ENCODE measurements at places on chromosomes 1 and 21.

GRCh38 chr1:205315008-205315618, 6.4 kb downstream of the NUAK2 start:
- no peak for DNase-seq

- DNase-seq: peak; percentile 44
Observed at GRCh38 chr1:207579436-207579799, 65.5 kb upstream of the CR1L start.

DNA sequence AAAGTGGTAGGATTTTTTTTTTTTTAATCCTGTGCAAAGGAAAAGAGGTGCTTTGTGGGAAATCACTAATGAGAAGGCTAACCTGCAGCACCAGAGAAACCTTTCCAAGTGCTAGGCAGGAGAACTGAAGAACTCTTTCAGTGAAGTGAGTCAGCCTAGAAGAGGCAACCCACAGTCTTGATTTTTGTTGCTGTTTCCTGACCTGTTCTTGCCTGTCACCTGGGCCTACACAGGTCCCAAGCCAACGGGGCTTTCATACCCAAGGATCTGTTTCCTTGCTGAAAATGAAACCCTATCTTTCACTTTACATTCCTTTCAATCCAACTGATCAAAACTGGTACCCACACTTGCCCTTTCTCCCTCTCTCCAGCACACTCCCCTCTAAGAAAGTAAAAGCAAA, 7.1 kb upstream of the IKBKE start:
- no peak for DNase-seq

DNA sequence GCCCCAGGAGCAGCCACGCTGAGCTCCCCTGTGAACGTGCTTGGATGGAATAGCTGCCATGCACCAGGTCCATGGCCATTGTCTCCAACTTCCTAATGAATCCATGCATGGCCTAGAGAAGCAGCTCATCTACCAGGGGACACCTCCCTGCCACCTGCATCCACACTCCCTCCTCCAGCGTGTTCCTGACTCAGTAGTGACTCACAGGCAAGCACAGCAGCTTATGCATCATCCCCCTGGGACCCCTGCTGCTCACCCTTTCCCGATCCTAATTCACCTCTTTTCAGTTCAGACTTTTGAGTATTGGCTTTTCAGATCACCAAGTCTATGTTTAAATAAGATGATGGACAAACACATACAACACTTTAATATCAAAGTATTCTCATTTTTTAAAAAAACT, 39.9 kb upstream of the TADA1 start:
- DNase-seq: peak; percentile 80

DNA sequence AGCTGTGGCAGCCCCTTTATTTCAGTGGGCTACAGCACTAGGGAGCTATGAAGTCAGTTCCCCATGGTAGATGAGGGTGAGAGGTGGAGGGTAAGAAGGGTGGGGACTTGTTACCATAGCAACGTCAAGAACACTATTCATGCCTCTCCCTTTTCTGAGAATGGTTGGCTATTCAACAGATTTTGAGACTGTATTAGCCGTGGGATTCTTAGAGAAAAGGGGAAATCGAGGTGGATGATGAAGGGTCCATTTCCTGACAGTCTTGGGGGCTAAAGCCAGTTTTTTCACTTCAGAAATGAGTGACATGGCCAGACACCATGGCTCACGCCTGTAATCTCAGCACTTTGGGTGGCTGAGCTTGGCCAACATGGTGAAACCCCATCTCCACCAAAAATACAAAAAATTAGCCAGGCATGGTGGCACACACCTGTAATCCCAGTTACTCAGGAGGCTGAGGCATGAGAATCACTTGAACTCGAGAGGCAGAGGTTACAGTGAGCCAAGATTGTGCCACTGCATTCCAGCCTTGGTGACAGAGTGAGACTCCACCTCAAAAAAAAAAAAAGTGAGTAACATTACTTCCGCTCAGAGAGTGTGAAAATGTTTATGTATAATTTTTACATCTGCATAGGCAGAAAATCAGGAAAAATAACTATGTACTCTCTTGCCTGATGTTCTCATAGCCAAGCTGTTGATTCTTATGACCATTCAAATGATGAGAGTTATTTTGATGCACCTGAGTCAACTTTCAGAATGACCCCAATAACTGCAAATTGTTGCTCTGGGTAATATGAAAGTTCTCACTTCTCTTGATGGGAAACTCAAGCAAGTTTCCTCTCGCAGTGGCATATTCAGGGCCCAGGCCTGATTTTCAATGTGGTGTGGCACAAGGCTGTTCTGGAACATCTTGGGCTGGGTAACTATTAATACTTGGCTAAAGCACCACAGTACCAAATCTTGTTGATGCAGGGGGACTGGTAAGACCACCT, 23.2 kb upstream of the RGSL1 start:
- DNase-seq: no peak

DNA sequence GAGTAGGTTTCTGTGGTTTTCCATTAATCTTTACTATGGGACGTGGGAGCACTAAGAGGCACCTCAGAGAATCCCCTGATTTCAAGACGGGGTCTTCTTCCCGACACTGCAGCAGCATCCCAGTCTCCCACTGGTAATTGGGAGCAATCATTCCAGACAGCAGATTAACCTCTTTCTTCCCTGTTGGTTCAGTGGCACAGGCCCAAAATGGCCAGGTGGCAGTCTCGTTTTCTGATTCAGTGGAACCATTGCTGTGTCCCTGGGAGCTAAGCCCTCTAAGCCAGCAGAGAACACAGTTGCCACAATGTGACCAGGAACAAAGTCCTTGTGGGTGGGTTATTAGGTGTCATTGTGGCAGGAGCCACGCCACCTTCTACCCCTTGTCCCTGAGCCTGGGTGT, 342.1 kb downstream of the MATN1 start:
- DNase-seq: no peak

DNA sequence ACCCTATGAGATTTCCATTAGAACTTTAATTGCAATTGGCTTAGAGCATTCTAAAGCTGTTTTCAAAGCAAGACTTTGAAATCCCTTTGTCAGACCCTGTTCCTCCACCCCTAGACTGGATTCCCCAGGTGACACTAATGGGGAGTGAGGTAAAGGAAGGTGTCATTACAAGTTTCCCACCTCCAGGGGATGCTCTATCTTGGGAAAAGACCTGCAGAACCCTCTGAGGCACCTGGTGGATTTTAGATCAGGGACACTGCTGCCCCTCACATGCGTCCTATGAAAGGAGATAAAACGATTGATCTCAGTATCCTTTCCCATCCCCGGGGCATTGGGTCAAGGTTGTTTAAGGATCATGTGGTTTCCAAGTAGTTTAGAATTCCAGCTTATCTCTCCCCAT, 80.3 kb upstream of the RGS4 start:
- DNase-seq: no peak

- DNase-seq: peak; percentile 87
Observed at GRCh38 chr1:51636764-51637522, 20.1 kb downstream of the OSBPL9 start.

- DNase-seq: peak; percentile 23
Observed at GRCh38 chr1:40299366-40300248, 17.5 kb downstream of the COL9A2 start.

- no peak for DNase-seq
Observed at GRCh38 chr1:166330096-166330495, 163.3 kb upstream of the FAM78B start.

DNA sequence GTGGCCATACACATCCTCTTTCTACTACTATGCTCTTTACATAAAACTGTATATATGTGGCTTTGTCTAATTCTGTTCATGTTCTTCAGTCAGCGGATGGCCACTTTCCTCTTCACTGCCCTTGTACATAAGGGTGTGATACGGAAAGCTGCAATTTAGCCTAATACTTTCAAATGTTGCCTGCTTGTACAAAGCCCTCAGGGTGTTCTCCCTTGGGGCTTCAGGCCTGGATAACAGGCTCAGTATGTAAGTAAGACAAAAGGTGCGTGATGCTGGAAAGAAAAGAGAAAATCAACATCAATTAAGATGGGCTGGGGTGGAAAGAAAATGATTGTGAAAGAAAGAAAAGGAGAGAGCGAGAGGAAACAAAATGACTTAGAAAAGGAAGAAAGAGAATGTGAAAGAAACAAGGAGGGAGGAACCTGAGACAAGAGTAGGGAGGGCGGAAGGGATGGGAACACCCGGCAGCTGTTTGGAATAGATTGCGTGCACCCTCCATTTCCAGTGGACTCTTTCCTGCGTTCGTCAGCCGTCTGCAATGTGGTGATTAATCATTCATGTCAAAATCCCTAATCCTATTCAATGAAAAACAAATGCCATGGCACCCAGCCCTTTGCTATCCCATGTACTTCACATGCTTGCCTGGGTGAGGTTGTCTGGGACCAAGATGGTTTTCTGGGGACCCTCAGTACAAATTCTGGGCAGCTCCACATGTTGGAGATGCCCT, 553.6 kb downstream of the NUF2 start:
- DNase-seq: no peak

GRCh38 chr1:170415710-170416372, 116.1 kb upstream of the GORAB start:
- no peak for DNase-seq

DNA sequence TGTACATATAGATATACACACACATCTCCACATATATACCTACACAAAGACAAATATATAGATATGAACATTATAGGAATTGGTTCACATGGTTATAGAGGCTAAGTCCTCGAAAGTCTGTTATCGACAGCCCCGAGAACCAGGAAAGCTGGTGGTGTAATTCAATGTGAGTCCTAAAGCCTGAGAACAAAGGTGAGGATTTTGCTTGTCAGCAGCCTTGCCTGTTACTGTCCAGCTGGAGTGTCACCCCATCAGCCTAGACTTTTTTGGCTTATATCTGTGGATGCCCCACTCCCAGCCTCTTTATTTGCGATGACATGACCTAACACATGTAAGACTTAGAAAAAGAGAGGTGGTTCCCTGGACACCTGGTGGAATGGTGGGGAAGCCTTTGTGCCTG, 97.0 kb downstream of the GIPC2 start:
- DNase-seq: no peak

DNA sequence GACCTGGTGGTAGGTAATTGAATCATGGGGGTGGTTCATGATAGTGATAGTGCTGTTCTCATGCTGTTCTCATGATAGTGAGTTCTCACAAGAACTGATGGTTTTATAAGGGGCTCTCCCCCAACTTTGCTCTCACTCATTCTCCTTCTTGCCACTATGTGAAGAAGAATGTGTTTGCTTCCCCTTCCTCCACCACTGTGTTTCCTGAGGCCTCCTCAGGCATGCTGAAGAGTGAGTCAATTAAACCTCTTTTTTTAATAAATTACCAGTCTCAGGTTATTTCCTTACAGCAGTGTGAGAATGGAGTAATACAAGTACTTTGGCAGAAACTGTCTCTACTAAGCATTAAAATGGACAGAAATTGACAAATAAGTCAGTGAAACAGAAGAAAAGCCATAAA, 21.6 kb downstream of the RAB3GAP2 start:
- DNase-seq: no peak

DNA sequence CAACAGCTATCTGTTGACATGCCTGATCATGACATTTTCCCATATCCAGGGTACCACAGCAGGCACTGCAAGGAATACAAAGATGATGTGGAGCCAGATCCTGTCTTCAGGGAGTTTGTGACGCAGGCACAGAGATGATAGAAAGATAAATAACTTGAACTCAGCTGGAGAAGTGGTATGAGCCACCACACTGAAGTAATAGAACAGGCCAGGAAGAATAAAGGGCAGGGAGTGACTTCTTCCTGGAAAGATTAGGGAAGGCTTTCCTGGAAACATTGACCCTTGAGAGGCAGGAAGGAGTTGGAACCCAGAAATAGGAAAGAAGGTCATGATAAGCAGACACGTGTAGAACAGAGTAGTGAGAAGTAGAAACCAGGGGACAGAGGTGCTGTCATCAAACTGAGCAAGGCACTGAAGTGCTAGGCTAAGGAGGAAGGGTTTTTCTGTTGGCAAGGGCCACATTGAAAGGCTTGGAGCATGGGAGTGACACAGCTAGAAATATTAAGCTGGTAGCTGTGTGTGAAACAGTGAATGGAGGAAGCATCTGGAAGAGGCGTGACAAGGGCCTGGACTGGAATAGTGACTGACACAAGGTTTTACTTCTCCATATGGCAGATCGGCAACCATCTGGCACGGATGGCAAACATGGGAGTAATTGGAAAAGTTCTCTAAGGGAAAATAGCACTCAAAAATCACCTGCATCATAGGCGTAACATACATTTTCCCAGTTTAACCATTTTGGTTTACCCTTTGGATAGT, 68.4 kb downstream of the AK5 start:
- DNase-seq: no peak

DNA sequence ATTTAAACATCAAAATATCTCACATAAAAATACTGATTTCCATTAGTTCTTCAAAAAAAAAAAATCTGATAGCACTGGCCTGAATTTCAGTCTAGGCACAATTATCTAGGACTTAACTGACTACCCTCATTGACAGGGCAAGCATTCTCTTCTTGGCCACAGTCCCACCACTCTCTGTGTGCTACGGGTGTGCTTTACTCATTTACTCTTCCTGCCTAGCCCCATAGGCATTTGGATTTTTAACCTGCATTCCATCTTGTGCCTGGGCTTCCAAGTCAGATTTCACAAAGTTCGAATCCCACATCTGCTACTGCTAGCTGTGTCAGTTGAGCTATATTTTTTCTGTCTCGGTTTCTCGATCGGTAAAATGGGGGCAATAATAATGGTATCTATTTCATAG, 38.0 kb downstream of the PTPN14 start:
- DNase-seq: no peak

GRCh38 chr1:103911450-103911849, 161.8 kb downstream of the AMY1C start:
- no peak for DNase-seq

DNA sequence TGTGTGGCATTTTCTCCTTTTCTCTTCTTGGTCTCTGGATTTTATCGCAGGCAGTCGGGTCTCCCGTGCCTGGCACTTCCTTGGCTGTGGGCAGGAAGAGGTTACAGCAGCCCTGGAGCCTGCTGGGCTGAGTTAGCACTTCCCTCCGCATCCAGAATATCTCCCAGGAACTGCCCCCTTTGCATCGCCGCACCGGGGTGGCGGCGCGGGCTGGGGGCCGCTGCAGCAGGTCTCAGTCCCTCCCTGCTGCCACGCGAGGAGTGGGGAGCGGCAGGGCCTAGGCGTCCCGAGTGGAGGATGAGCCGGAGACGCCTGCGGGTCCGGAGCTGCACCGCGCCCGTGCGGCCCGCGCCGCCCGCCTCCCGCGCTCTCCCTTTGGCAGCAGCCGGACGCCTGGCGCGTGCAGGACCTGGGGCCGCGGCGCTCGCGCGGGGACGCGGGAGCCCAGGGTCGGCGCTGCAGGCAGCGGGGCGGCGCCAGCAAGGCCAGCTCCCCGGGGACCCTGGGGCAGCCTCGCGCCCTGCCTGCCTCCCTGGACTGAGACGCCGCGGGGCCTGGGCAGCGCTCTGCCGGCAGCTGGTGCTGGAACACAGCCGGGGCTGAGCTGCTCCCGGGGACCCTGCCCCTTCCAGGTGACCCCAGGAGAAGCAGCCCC, 192.8 kb downstream of the PRDM2 start:
- DNase-seq: no peak

- no peak for DNase-seq
Observed at GRCh38 chr1:9293533-9294404, 1.1 kb downstream of the SPSB1 start.

GRCh38 chr1:202551683-202552082, 158.6 kb downstream of the SYT2 start:
- no peak for DNase-seq

Measured in astrocyte of the spinal cord (primary cell).